ENCODE measurements at places on chromosomes 13 and 19. TPM values are rescaled to one million over a fixed set of nuclear protein-coding genes. Genes with fewer than 3 reads are reported as not detected.

The DCAF15 gene
- 13.6 TPM for total RNA-seq

The PRR19 gene
- not detected for total RNA-seq

DNA sequence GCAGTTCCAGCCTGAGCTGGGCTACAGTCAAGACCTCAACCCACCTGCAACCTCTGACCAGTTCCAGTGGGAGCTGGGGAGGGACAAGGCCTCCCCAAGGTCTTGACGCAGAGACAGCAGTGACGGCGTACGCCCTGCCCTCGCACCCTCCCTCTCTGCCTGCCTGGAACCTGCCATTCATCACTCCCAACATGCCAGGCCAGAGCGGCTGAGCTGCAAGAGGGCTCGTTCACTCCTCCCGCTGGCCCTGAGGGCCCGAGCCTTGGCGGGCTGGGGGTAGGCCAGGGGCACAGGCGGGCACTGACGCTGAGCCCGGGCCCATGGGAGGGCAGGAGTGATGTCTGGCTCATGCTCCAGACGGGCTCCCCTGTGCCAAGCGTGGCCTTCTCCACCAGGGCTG, 8.2 kb downstream of the NDUFA11 start:
- no peak for DNase-seq

GRCh38 chr13:99237981-99238662, 20.1 kb downstream of the GPR18 start:
- no peak for DNase-seq

- no peak for DNase-seq
These were observed 1.7 kb upstream of the CRLF1 start for GRCh38 chr19:18608102-18608804.

DNA sequence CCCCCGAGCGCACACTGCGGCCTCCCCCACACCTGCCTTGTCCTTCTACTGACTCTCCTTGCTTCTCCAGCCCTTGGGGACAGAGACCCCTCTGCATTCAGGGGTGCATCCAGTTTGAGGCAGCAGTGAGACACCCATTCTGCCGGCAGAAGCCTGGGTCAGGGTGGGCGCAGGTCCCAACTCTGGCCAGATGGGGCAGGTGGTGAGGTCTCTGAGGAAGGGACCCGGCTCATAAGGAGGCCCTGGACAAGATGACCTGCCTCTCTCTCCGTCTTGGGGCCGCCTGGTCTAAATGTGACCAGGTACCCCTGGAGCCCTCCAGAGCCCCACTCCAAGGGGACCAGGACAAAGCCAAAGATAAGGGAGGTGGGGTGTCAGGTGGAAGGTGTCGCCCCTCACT, 6.1 kb downstream of the CHERP start:
- no peak for DNase-seq

All from sigmoid colon (tissue), 7 donors.